ENCODE measurements at places on chromosomes 6 and 20.
A peak's percentile ranks its signal among the peaks of the same experiment; 100 is the strongest.

DNA sequence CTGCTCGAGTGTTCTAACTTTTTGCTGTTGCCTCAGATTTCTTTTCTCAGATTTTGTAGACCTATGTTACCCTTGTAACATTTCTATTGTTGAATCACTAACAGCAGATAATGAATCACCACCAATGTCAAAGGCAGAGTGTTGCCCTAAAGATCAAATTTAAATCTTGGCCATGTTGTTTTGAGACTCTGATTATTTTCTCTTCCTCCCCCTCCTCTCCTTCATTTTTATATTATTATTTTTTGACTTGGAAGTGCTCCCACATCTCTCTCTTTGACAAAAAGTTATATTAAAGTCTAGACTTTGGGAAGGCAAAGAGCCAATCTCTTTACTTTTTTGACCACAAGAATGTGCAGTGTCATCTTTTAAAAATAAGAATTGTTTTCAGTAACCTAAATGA lies 422.7 kb downstream of the NKAIN2 start:
- DNase-seq: no peak

GRCh38 chr6:145904868-145905267 lies 59.3 kb downstream of the SHPRH start:
- peak; percentile 7 for DNase-seq

GRCh38 chr6:8005136-8005535 lies 59.1 kb downstream of the BLOC1S5 start:
- DNase-seq: no peak

DNA sequence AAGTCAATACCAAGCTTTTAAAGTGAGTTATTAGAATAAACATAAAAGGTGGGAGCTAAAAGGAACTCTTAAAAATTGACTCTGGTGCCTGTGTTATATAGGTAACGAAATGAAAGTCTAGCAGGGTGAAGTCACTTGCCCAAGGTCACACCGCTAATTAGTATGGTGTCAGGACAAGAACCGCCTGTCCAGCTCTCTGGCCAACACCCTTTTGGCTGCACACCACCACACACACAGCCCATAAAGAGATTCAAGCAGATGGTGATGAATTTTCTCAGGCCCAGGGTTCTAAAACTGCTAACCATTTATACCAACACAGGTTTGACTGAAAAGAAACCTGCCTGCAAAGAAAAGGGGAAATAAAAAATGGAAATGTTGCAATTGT lies 20.2 kb downstream of the GFOD1 start:
- no peak for DNase-seq

DNA sequence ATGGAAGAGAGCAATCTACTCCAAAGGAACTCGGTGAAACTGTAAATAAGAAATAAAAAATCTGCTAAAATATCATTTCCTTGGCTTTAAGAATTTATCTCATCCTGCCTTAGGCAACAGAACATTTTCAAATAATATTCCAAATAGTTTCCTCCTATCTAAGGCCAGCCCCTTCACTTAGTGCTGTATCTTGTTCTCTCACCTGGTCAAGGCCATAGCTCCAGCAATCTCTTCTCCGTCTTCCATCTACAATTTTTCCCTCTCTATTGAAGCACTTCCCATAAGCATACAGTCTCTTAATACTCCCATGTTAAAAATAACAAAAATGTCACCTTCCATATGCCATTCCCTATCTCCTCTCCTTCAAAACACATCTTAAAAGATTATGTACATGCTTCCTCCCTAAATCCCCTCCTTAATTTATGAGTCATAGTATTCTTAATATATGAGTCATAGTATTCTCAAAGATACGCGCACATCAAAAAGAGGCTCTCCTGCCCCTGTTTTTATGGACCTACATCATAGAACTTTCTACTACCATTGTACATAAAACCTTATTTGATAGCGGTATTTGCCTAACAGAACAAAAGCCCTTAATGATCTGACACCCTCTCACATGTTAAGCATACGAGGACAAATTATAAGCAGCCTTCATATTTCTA lies 146.9 kb downstream of the PDE10A start:
- DNase-seq: no peak

DNA sequence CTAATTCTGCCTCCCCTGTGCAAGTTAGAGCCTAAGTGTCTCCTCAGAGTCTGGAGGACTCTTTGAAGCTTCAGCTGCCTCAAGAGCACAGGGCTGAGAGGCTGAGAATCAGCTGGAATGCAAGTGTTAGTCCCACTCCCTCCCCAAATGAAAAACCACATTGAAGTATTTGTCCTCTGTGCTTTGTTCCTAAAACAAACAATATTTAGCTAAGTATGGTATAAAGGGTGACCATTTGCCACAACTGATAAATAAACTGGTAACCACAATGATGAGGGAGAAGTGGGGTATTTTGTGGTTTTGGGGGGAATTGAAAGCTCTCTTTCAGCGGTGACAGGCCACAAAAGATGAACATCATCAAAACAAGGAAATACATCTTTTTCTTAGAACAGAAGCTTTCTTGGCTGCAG lies 91.7 kb upstream of the HDDC2 start:
- DNase-seq: no peak

DNA sequence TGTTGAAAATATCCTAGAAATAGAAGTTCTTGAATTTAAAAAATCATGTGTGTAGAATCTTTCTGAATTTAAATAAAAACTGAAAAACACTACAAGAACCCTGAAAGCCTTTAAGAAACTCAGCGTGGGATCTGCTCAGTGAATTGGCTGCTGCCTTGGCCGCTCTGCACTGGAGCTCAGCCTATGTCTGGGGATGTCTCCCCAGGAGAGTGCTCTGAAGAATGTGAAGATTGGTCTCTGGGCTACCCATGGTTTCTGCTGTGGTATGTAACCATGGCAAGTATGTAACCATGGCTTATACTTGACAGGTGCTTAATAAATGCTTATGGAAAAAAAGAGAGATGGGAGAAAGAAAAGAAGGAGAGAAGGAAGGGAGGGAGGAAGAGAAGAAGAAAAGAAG lies 3.1 kb upstream of the RRAGD start:
- no peak for DNase-seq

- DNase-seq: no peak
Observed at GRCh38 chr20:41475503-41475902, 108.9 kb upstream of the EMILIN3 start.

- no peak for DNase-seq
Observed at GRCh38 chr20:5714261-5715041, 35.8 kb upstream of the SHLD1 start.

DNA sequence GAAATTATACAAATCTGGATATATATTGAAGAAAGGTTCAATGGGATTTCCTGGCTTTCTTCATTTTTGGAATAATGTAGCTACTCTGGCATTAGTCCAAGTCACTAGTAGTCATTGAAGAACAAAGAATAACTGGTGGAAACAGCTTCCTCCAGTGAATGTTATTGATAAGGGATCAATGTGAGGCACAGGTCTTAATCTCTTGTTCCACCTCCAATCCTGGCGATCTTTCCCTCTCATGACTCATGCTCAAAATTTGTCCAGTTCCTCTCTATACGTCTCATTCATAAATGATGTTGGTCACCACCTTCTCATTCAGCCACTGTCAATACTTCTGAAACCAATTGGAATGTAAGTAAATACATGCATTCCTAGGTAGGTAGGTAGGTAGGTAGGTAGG lies 185.0 kb upstream of the BMP2 start:
- DNase-seq: no peak

- no peak for DNase-seq
Observed at GRCh38 chr6:122859676-122860075, 70.6 kb downstream of the SMPDL3A start.

DNA sequence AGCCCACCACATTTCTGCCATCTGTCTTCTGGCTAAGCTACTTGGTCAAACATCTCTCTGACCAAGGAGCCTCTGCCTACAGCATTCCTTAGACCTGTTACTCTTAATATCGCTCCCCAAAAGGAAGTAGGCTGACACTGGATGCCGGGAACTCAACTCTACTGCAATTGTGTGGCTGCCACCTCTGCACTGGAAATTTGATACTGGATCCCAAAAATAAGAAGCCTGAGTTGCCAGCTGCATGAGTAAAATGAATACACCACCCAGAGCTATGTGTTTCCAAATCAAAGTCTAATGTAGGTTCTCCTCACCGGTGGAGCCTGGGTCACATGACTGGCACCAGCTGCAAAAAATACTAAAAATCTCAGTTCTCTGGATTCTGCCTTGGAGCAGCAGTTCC lies 36.9 kb downstream of the UNC5CL start:
- no peak for DNase-seq
